Ovary (tissue), 10 donors: ENCODE measurements at places on chromosomes 4 and X. TPM values are rescaled to one million over a fixed set of nuclear protein-coding genes. Genes with fewer than 3 reads are reported as not detected.

The ADAM29 gene
- not detected for total RNA-seq

The SLC9A7 gene
- total RNA-seq, result 11.1 TPM

The MAGED4B gene
- total RNA-seq, result 28.9 TPM

The MAGEB2 gene
- not detected for total RNA-seq

The LRIT3 gene
- total RNA-seq, result 0.35 TPM

The MAGEB1 gene
- not detected for total RNA-seq

The ARSJ gene
- total RNA-seq, result 6.1 TPM

The USP17L25 gene
- not detected for total RNA-seq

The FAM156B gene
- total RNA-seq, result 19.2 TPM

The ATP2B3 gene
- total RNA-seq, result 1.6 TPM

The FAM47E gene
- 3.0 TPM for total RNA-seq

The PDLIM5 gene
- 68.6 TPM for total RNA-seq

The EMCN gene
- total RNA-seq, result 8.5 TPM

The SAGE1 gene
- total RNA-seq, result not detected

The IL3RA gene
- total RNA-seq, result 1.5 TPM

The RBM46 gene
- total RNA-seq, result not detected

The REPS2 gene
- total RNA-seq, result 25.8 TPM

The DCAF12L2 gene
- 2.9 TPM for total RNA-seq

The NXT2 gene
- 8.0 TPM for total RNA-seq

The HSFX4 gene
- total RNA-seq, result not detected

The TCP11X2 gene
- not detected for total RNA-seq

The SPANXN3 gene
- total RNA-seq, result not detected

The CXXC4 gene
- 2.3 TPM for total RNA-seq

The TKTL2 gene
- not detected for total RNA-seq

The FTHL17 gene
- total RNA-seq, result not detected

The GAGE12J gene
- not detected for total RNA-seq

The ARHGEF38 gene
- total RNA-seq, result not detected

The FAM9B gene
- not detected for total RNA-seq

The HTT gene
- 63.2 TPM for total RNA-seq

The VCX3B gene
- not detected for total RNA-seq

The ZMYM3 gene
- 17.2 TPM for total RNA-seq

The ATP1B4 gene
- total RNA-seq, result not detected

The FRAS1 gene
- 1.8 TPM for total RNA-seq

The GPR173 gene
- 11.7 TPM for total RNA-seq

The HSD17B13 gene
- total RNA-seq, result 0.40 TPM

The TMSB15A gene
- 6.3 TPM for total RNA-seq

The AFM gene
- total RNA-seq, result not detected

The KIAA0232 gene
- 38.5 TPM for total RNA-seq

The ANK2 gene
- 41.1 TPM for total RNA-seq

The RAB40AL gene
- total RNA-seq, result 0.51 TPM

The ARX gene
- total RNA-seq, result 110 TPM

The HTN1 gene
- not detected for total RNA-seq

The SFRP2 gene
- total RNA-seq, result not detected

The KLHL34 gene
- total RNA-seq, result not detected

The SPATA18 gene
- 8.9 TPM for total RNA-seq
